ENCODE measurements at places on chromosomes 1 and 21.

GRCh38 chr1:7422966-7423365 lies 348.1 kb upstream of the VAMP3 start:
- DNase-seq: no peak

DNA sequence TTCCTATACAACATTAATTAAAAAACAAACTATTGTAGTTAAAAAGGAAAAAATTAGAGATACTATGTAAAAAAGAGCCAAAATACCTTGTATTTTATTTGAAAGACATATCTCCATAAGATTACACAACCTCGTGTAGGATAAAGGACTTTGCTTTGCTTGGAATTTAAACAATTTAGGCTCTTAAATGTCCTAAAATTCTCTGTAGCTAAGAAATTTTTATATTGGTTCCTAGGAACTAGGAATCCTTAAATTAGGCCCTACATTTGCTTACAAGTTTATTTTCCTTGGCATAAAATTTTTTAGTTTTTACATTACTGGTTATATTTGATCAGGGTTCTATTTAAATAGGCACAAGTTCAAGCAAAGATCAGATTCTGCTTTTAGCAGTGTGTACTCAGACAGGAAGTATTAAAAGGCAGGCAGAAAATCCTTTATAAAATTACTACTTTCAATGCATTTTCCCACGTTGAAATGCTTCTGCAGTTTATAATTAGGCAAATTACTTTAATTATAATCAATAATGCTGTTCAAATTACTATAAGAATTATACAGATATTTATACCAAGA lies 3.4 kb upstream of the ANGPTL3 start:
- no peak for DNase-seq

GRCh38 chr1:47584249-47584648 lies 146.4 kb downstream of the FOXD2 start:
- no peak for DNase-seq

DNA sequence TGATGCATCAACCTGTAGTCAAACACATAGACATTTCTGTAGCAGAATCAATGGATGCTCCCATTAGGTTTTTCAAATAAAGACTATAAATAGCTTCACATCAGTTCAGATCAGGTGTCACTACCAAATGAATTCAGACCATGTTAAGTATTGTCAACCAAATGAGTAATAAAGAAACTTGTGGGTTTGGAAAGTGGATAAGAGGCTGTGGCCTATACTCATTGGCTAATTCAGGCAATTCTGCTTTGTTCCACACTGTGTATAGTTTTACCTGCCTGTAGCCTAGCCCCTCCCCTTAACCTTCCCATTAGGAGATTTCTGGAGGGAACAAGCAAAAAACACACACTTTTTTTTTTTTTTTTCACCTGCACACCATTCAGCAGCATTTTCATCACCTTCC lies 321.2 kb downstream of the HLX start:
- DNase-seq: no peak

GRCh38 chr21:38315122-38315521 lies 58.3 kb downstream of the KCNJ15 start:
- DNase-seq: no peak

DNA sequence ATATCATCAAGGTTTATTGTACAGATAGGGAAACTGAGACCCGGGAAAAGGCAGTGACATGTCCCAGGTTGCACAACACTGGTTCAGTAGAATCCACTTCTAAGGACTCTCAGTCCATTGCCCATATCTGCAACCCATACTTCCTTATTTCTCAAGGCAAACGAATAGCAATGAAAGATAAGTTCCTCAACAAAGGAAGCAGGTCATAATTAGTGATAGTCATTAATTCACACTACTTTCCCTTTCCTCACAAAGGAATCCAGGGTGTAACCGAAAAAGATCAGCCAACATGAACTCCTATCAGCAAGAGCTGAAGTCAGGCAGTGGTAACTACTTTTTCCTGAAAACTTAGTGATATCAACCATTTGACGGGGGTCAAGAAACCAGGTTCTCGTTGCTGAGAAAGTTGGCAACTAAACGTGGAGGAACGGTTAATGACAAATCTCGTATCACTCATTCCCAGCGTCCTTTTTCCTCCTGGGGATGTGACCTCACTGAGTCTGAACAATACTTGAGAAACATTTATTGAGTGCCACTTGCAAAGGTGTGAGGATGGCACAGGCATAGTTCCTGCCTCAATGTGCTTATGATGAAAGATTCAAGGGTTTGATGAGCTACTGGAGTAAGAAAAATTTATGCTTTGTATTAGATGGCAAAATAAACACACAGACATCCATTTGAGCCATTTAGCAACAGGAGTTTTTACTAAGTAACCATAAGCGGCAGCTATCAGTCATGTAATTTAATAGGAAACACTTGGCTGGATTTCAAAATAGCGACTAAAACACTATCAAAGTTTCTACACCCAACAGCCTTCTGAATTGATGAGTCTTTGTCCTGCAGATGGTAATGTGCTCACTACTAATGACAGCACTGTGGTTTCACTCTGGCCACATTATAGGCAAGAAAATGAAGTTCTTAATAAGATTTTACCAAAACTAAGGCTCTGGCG lies 82.3 kb downstream of the PLPP3 start:
- no peak for DNase-seq

GRCh38 chr1:100445565-100445964 lies 92.4 kb upstream of the GPR88 start:
- no peak for DNase-seq

GRCh38 chr1:77504986-77505385 lies 177.5 kb downstream of the ZZZ3 start:
- DNase-seq: no peak

All from activated gamma-delta T cell (primary cell).